ENCODE measurements at places on chromosomes 3 and 15. TPM values are rescaled to one million over a fixed set of nuclear protein-coding genes. Genes with fewer than 3 reads are reported as not detected.

Gene PLSCR2
- 1.0 TPM for total RNA-seq

Gene SGO1
- total RNA-seq, result 0.81 TPM

Gene ESYT3
- total RNA-seq, result 1.0 TPM

Gene CGNL1
- total RNA-seq, result 19.4 TPM

Gene COL8A1
- 514 TPM for total RNA-seq

Gene WDR93
- total RNA-seq, result not detected

Gene HTR3E
- total RNA-seq, result not detected

Gene LYZL4
- not detected for total RNA-seq

Gene TRIM69
- 28.6 TPM for total RNA-seq

GRCh38 chr3:51789437-51789836 is 10.4 kb upstream of the IQCF6 start:
- DNase-seq, result no peak

DNA sequence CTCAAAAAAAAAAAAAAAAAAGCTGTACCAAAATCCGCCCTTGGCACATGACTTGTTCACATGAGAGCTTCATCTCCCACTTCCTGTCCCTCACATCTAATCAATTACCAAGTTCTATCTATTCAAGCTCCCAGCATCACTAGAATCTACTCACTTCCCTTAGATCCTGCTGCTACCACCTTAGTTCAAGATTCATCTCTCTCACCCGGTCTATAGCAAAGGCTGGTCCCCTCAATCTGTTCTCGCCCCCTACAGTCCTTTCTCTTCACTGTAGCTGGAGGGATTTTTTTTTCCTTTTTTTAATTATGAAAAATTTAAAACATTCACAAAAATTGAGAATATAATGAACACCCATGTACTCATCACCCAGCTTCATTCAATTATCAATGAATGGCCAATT is 16.7 kb upstream of the GPR160 start:
- no peak for DNase-seq

DNA sequence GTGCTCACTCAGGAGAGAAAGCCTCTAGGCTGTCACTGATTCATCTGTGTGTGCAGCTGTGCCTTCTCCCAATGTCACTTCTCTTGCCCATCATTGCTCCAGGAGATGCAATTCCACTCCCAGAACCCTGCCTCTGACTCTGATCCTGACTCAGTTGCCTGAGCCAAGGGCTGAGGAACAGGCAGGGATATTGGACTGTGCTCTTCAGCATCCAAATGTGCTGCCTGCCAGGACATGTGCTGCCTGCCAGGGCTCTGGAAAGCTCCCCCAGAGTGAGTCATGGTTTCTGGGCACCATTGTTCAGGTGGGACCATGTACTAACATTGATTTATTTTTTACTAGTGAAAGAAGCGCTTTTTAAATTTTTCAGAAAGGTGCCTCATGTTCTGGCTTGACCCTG is 71.0 kb downstream of the TRIM42 start:
- no peak for DNase-seq

- peak; percentile 90 for DNase-seq
Measured at GRCh38 chr3:16884084-16884747, 539 bp upstream of the PLCL2 start.

- no peak for DNase-seq
Measured at GRCh38 chr3:79521221-79521848, 246.5 kb downstream of the ROBO1 start.

- no peak for DNase-seq
Measured at GRCh38 chr3:32340039-32340438, 51.6 kb upstream of the CMTM7 start.

GRCh38 chr3:194296454-194297263 is 54.5 kb downstream of the CPN2 start:
- DNase-seq, result peak; percentile 74

All from aorta (tissue), 5 donors.